Fibroblast of skin of scalp (primary cell): ENCODE measurements at places on chromosomes 16 and 17.

GRCh38 chr17:49198211-49198610 lies 12.2 kb downstream of the GNGT2 start:
- no peak for DNase-seq

- DNase-seq: no peak
These were observed 341.0 kb downstream of the KCNJ2 start for GRCh38 chr17:70510288-70510687.

- DNase-seq: no peak
These were observed 289.7 kb downstream of the FOXL1 start for GRCh38 chr16:86868070-86868469.

GRCh38 chr16:1331712-1332617 lies 1.5 kb upstream of the BAIAP3 start:
- no peak for DNase-seq

- no peak for DNase-seq
These were observed 299.8 kb upstream of the ZFHX3 start for GRCh38 chr16:73347500-73348375.

DNA sequence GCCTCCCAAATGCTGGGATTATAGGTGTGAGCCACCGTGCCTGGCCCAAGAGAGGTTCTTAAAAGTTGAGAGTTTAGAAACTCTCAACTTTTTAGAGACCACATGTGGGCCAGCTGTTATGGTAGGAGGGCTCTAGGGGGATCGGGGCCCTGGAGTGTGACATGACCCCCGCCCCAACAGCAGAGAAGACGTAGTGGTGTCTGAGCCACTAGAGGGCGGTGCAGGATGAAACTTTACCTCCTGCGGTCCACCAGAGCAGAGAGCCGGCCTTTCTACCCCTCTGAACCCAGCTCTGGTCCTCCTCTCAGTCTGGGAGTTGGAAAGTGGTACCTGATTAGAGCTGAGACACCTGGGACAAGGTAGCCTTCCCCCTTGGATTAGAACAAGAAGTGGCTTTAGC lies 7.4 kb downstream of the CDK5RAP3 start:
- peak; percentile 65 for DNase-seq

- DNase-seq: peak; percentile 83
These were observed 31.7 kb downstream of the CRISPLD2 start for GRCh38 chr16:84851192-84852127.

DNA sequence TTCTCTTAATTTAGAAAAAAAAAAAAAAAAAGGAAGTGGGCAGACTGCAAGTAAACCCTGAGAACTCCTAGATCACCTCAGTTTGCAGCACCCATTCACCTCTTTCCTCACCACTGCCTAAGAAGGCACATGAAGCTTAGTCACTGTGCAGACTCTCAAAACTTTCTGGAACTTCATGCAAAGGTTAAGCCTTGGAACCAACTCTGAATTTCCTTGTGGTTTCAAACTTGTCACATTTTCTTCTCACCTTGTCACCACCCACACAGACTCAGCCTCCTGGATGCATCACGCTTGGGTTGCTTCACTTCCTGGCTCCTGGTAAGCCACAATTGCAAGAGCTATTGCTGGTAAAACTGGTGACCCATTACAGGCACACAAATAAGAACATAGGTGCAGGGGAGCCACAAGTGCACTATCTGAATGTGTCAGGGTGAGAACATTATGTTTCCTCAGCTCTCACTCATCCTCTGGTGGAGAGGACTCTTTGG lies 15.0 kb upstream of the CPD start:
- no peak for DNase-seq

DNA sequence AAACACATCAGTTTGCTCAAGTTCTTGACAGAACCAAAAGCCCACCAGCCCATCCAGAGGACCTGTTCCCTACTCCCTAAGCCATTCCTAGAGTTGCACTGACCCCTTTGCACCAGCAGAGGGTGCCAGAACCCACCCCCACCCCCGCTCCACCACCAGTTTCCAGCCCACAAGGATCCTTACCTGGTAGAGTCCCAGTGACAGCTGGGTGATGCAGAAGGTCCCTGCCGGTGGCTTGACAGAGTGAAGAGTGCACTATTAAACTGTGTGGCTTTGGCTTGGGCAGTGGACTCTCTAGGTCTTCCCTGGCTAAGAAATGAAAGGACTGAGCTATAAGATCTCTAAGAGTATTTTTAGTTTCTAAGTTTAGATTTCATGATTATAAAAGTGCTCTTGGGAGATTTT lies 73.3 kb upstream of the MTMR4 start:
- DNase-seq: peak; percentile 38

- DNase-seq: no peak
These were observed 13.2 kb downstream of the UBALD2 start for GRCh38 chr17:76278268-76278908.

GRCh38 chr16:55842369-55843104 lies 9.6 kb upstream of the CES1 start:
- DNase-seq: peak; percentile 51

- DNase-seq: peak; percentile 15
These were observed 12.7 kb downstream of the SLC35B1 start for GRCh38 chr17:49694847-49695697.

- peak; percentile 28 for DNase-seq
These were observed 1.2 kb downstream of the NFATC3 start for GRCh38 chr16:68086336-68086841.

GRCh38 chr16:56961851-56962281 lies at the start of gene CETP:
CETP (plus strand) TSS chr16:56961950; CDS start chr16:56961980, 30 bp downstream.
- DNase-seq: no peak

GRCh38 chr16:13793841-13794409 lies 126.0 kb upstream of the ERCC4 start:
- DNase-seq: no peak

DNA sequence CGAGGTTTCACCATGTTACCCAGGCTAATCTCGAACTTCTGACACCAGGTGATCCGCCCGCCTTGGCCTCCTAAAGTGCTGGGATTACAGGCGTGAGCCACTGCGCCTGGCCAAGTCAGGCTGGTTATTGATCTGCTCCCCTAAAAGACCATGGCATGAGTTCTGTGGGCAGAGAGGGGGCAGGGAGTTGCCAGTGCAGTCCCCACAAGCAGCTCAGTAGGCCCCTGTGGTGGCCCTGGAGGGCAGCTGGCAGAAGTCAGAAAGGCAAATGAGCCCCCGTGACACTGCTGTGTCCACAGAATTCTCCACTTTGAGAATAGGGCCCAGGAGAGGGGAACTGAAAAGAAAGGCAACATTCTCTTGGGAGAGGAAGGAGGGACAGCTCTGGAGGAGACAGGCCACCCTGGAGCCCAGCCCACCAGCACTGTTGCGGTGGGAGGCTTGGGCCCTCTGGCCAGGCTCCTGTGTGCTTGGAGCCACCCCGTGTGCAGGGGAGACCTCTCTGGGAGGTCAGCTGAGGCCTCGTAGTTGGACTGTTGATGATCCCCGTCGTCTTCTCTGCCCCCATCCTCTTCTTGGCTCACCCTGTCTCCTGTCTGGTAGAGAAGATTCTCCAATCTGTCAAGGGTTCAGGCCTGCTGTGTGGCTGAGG lies 2.1 kb upstream of the AMDHD2 start:
- DNase-seq: no peak

- DNase-seq: no peak
These were observed 29.7 kb upstream of the NGFR start for GRCh38 chr17:49465331-49465903.

GRCh38 chr16:54942353-54942943 lies 11.8 kb downstream of the IRX5 start:
- no peak for DNase-seq

- no peak for DNase-seq
These were observed 21.2 kb upstream of the BCAS3 start for GRCh38 chr17:60656499-60656898.

GRCh38 chr16:1963806-1964505 lies 670 bp downstream of the RPS2 start:
- no peak for DNase-seq

GRCh38 chr17:61481421-61481820 lies 29.2 kb downstream of the TBX4 start:
- no peak for DNase-seq

- DNase-seq: no peak
These were observed 138.6 kb downstream of the CDH8 start for GRCh38 chr16:61897657-61898056.

DNA sequence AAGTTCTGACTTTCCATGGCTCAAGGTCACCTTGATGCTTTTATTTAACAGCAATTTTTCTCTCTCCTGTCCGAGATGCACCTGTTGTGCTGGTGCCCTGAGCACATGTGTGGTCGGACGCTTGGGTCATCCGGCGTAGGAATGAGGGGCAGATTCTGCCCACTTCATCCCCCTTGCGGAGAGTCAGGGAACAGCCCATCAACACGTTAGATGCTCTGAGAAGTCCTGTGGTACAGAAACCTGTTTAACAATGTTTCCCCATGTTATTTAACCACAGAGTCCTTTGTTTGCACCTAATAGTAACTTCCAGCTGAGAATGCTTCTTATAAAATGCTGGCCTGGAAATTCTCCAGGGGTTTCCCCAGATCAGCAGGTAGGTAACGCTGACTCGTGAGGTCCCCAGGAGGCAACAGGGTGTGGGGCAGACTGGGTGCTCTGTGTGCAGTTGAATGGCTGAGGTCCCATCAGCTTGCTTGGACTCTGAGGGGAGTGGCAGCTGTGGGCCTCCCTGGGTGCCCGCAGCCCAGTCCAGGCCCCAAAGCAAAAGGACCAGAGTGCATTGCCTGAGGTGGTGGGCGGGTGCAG lies 17.8 kb downstream of the DOC2B start:
- no peak for DNase-seq

DNA sequence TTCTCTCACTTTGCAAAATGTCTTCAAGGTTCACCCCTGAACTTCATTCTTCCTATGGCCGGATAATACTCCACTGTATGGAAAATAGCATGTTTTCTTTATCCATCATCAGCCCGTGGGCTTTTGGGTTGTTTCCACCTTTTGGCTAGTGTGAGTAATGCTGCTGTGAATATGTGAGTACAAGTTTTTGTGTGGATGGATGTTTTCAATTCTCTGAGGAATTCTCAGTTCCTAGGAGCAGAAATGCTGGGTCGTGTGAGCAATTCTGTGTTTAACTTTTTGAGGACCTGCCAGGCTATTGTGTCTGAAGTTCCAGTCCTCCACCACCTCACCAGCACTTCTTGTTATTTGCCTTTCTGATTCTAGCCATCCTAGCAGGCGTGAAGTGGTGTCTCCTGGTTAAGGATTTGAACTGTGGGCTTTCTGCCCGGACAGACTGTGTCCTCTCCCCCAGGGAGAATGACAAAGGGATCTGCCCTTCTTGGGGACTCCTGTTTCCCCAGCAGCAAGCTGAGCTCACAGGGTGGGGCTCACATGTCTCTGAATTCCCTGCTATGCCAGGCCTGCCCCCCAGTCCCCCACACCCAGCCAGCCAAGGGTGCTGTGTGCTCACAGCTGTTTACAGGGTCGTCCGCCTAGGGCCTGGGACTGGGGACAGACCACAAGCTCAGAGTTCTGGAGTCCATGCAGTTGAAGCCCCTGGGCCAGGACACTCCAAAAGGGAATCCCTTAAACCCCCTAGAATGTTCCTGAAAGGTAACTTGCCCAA lies 92.2 kb upstream of the CIBAR2 start:
- DNase-seq: peak; percentile 89

- no peak for DNase-seq
These were observed 89.7 kb downstream of the WWOX start for GRCh38 chr16:78189121-78189520.

DNA sequence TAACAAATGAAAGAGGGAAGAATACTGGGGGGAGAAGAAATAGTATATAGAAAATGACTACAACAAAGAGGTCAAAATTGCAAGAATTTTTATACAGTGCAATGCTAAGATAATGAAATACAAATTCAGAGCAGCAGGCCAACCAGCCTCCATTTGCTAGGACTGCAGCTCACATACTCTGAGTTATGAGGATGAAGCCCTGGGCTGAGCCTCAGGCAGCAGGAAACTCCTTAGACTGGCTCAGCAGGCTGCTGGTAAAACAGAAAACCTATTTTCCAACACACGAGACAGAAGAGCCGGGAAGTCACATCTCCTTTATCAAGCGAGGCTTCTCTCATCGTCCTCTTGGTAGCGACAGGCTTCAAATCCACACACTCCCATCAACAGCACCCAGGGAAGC lies 296.5 kb downstream of the SLC39A11 start:
- DNase-seq: no peak

- no peak for DNase-seq
These were observed 24.5 kb upstream of the HS3ST2 start for GRCh38 chr16:22789281-22789945.

DNA sequence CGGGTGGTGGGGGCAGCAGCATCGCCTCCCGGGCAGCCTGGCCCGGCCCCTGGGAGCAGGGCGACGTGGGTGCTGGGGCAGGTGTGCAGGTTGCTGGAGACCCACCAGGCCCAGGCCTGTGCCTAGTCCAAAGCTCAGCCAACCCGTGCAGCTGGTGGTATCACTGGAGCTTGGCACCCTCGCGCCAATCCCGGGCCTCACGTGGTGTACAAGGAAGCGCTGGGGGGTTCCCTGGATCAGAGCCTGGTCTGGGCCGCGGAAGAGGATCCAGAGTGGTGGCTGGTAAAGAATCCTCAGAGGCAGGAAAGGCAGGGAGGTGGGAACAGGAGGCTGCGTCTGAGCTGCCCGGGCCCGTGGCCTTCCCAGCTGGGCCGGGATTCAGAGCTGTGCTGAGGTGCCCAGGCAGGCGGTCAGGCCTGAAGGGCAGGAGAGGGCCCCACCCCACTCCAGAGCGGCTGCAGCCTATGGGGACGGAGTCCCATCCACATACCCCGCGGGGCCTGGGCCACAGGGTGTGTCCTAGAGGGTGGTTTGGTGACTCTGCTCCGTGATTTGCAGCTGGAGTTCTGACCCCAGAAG lies 36.2 kb downstream of the ZFPM1 start:
- no peak for DNase-seq

GRCh38 chr16:26563018-26563417 lies 503.7 kb upstream of the C16orf82 start:
- DNase-seq: no peak

GRCh38 chr16:85200471-85201278 lies 88.4 kb upstream of the CIBAR2 start:
- DNase-seq: no peak

- DNase-seq: no peak
These were observed 2.0 kb downstream of the NPB start for GRCh38 chr17:81903896-81904599.

GRCh38 chr17:2237521-2237921 lies 66.1 kb downstream of the SMG6 start:
- DNase-seq: peak; percentile 52
